ENCODE measurements at places on chromosomes 7 and 10. TPM values are rescaled to one million over a fixed set of nuclear protein-coding genes. Genes with fewer than 3 reads are reported as not detected.

Gene ZNF488
- polyA plus RNA-seq, result 1.9 TPM

- DNase-seq, result no peak
Measured at GRCh38 chr7:103934508-103934907, 55.0 kb downstream of the RELN start.

Gene CPN1
- not detected for polyA plus RNA-seq

DNA sequence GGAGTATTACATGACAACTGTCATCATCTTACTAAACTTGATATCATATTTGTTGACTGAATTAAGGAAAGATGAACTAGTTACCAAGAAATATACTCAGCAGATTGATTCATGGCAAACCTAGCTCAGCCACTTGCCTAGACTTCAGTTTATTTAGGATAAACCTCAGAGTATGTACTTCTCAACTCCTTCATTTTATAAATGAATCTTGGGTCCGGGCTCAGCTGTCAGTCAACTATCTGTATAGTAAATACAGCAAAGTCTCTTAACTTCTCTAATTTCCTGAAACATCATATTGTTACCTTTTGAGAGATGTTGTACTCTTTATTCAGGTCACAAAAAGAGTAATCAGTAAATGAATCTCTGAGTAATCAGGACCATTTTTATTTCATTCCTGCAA, 211.0 kb upstream of the KLF14 start:
- DNase-seq, result no peak

Gene PNLIPRP1
- polyA plus RNA-seq, result 0.35 TPM

Gene SEMA4G
- polyA plus RNA-seq, result 34.6 TPM

GRCh38 chr10:12490963-12491362, 141.6 kb downstream of the CAMK1D start:
- no peak for DNase-seq

Gene SLC18A3
- polyA plus RNA-seq, result not detected

GRCh38 chr7:80816806-80817205, 102.0 kb downstream of the SEMA3C start:
- no peak for DNase-seq

Gene YWHAG
- 105 TPM for polyA plus RNA-seq

Gene WNT2
- polyA plus RNA-seq, result 137 TPM
